Stimulated activated CD8-positive, alpha-beta memory T cell treated with anti-CD3 and anti-CD28 coated beads, Interleukin-4, amount 100 ng/mL, for 4 hours (primary cell): ENCODE measurements at places on chromosomes 4 and X.
A peak's percentile ranks its signal among the peaks of the same experiment; 100 is the strongest.

GRCh38 chrX:2547736-2548135 is 47.0 kb upstream of the DHRSX start:
- no peak for DNase-seq

DNA sequence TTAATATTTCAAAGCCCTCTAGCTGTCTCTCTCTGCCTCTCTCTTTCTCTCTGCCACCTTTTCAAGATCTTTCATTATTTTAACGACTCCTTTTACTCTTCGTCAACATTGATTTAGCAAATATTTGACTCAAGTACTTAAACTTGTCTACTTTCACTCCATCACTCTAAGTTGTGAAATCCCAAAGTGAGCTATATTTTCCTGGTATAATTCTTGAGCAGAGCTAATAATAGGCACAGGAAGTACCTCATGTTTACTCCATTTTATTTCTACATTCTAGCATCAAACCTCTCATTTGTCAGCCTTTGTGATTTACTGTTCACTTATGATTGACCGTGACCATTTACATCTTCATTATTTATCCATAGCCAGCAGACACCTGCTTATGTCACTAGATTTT is 482.5 kb downstream of the RPA4 start:
- no peak for DNase-seq

DNA sequence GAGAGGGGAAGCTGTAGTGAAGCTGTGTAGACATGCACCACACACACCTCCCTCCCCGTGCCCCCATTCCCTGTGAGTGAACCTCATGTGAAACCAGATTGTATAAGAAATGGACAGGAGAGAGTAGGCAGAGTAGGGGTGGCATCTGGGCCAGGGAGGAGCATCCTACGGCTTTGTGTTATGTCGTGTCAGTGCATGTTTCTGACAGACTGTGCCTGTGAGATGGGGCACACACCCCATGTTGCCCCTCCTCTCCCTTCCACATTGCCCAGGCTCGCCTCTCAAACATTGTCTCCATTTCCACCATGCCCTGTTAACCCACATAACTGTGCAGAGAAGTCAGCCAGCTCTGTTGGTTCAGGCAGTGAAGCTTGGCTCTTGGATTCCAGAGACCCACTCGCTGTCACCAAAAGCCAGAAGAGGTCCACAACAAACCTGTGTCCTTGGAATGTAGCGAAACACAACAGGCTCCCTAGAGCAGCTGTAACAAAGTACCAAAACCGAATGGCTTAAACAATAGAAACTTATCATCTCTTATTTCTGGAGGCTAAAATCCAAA is 56.1 kb downstream of the SLC9A6 start:
- no peak for DNase-seq

- DNase-seq: no peak
These were observed 40.3 kb downstream of the MED28 start for GRCh38 chr4:17654701-17655100.

DNA sequence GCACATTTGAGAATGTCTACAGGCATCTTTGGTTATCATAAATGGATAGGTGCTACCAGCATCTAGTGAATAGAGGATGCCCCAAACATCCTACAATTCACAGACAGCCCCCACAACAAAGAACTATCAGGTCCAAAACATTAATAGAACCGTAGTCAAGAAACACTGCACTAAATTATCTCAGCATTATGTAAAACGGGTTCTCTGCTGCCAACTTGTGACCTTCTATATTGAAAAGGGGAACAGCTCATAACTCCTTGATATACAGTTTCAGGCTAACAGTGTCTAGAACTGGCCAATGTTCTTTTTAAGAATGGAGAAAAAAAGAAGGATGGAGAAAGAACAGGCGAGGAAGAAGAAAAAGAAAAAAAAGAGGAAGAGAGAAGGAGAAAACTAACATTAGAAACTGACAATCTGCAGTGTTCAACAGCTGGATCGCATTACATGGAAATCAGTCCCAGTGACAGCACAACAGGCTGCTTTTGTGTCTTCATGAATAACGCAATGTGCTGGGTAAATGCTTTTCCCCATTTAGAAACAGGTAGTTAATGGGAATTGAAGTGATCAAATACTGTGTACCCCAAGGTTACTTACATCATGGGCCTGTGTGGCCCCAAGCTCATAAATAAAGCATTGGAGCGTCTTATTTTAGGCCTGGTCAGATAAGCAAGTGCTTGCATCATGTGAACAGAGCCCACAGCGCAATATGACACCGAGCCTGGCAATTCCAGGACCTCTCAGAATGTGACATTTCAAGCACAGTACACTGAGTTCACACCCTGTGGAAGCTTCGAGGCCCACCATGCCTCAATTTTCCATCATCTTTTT is 339.5 kb downstream of the DHX15 start:
- DNase-seq: no peak

- no peak for DNase-seq
These were observed 69.4 kb upstream of the AFAP1 start for GRCh38 chr4:8009097-8009496.

- no peak for DNase-seq
These were observed 621 bp upstream of the SUV39H1 start for GRCh38 chrX:48695925-48696300.

GRCh38 chr4:109174224-109174953 is 128.1 kb downstream of the COL25A1 start:
- DNase-seq: no peak

GRCh38 chr4:24422644-24423043 is 161.7 kb downstream of the DHX15 start:
- no peak for DNase-seq

GRCh38 chr4:10084651-10085358 is 31.8 kb downstream of the WDR1 start:
- DNase-seq: no peak

DNA sequence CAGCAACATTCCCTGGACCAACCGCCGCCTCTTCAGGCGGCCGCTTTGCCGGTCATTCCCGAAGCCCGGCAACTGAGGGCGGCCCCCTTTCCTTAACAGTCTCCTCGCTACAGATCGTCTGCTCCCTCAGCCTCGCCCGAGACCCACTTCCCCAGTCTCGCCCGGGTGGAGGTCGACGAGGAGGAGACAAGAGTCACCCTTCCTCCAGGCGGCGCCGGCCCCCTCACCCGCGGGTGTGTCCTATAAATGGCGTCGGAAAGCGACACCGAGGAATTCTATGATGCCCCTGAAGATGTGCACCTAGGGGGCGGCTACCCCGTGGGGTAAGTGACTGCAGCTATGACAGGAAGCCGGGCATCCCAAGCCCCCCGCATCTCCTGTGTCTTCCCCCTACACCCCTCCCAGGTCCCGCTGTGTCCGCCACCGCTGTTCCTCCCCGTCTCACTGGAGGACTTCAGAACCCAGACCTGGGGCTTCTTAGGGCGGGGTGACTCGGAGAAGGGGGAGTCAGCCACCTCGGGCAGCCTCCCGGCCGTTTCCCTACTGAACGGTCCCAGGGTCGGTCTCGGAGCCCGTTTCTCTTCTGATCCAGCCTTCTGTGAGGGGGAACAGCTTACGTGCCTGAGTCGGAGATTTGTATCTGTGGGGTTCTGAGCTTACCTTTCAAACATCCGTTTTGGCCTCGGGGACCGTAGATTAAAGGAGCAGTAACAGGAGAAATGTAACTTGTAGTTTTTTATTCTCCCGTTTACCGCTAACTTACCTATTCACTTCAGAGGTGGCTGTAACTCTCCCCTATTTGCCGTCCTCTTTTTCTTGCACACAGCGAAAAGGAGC is 570 bp downstream of the WDR44 start:
- peak; percentile 2 for DNase-seq

- no peak for DNase-seq
These were observed 238.2 kb downstream of the GPC3 start for GRCh38 chrX:133747196-133747595.

DNA sequence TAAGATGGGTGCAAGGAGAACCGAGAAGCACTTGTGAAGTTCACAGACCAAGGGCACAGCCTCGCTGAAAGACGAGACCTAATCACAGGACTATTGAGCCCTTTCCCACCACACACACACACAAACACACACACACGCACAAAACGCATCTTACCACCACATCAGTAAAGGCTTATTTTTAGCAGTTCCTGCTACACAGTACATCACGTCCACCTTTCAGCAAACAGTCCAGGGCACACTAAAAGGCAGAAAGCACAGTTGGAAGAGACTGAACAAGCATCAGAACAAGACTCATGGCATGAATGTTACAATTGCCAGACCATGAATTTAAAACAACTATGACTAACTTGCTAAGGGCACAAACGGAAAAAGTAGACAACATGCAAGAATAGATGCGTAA is 83.6 kb upstream of the MAPK10 start:
- DNase-seq: no peak

GRCh38 chr4:2040391-2041238 is 18.5 kb upstream of the NAT8L start:
- DNase-seq: no peak

- no peak for DNase-seq
These were observed 74.0 kb downstream of the CPZ start for GRCh38 chr4:8666581-8666980.

DNA sequence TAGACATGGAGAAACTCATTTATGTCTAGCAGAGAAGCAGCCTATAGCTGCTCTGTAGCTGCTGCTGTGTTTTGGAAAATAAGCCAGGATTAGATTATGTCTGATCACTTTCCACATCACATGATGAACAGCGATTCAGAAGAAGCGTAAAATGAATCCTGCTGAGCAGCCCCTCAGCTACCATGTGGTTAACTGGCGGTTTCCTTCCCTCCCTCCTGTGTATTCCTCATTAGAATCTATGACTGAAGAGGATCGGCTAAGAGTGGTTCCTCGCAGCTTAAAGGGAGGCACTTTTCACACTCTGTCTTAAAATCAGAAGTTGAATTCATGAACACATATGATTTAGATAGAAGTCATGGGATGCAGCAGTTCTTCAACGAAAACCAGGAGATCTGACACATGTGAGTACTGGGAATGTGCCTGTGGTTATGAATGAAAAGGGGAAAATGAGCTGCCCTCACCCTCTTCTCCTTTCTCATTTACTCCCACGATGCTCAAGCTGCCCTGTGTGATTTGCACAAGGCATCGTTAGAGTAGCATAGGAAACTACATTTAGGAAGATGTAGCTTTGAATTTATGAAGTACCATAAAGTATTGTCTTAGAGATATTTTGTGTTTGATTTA is at the start of gene PPEF1:
TSS of gene PPEF1 (plus strand) at position 220 of the 624 bp plus-strand sequence. CDS start at position 356, 136 bp downstream.
- DNase-seq: no peak

- no peak for DNase-seq
These were observed 94.5 kb downstream of the C4orf51 start for GRCh38 chr4:145774473-145774872.

GRCh38 chrX:105829011-105829410 is 6.7 kb downstream of the NRK start:
- DNase-seq: no peak

DNA sequence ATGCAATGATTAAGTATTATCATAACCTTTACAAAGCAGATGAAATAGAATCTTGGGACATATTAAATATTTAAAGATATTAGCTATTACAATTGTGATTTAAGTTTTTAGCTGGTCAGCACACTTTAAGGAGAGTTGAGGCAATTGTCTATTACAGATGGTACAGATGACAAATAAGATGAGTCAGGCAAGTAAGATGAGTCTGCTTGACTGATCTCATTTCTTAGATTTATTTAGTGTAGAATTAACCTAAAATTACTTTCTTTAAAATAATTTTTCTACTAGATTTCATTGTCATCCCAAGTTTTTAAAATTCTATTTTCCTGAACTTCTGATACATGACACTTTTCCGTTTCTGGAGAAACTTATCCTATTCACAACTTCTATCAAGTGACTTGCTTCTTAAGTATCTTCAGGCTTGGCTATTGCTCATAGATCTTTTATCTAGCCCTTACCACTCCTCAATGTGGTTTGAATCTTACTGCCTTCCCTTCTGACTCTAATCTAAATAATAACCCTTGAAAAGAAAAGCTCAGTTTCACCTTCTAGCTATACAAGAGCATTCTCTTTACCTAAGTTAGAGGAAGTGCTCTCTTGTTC is 32.9 kb downstream of the CXCL1 start:
- DNase-seq: no peak

DNA sequence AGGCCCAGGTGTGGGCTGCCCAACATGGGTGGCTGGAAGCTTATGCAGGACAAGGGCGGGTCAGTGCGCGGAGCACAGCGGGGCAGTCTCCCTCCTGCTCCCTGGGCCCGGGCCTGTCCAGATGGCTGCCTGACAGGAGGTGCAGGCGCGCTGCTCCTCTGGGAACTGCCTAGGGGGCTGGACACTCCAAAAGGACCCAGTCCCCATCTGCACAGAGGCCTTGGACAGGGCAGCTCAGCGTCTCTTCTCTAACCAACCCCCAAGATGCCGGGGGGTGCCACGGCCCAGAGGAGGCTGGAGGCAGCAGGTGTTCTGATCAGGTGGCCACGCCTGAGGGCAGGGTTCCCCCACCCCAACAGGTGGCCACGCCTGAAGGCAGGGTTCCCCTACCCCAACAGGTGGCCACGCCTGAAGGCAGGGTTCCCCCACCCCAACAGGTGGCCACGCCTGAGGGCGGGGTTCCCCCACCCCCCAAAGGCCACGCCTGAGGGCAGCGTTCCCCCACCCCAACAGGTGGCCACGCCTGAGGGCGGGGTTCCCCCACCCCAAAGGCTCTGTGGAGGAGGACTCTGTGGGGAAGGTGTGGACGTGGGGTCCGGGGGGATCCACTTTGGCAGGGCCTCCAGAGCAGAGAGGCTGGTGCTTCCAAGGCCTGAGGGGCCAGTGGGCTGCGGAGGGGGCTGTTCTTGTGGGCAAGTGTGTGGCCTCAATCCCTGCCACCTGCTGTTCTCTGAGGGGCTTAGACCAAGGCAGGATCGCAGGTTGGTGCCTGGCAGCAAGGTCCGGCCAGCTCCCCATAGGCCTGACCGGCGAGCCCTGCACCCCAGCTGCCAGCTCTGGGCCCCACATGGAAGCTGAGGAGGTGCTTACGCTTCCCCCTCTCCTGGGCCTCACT is 36.1 kb downstream of the CPLX1 start:
- DNase-seq: no peak

GRCh38 chrX:45070116-45071007 is 130.3 kb downstream of the DIPK2B start:
- DNase-seq: no peak

- DNase-seq: no peak
These were observed 183.2 kb upstream of the PUDP start for GRCh38 chrX:7330971-7331746.

- DNase-seq: no peak
These were observed 387.2 kb downstream of the PCDH7 start for GRCh38 chr4:31107362-31107761.

DNA sequence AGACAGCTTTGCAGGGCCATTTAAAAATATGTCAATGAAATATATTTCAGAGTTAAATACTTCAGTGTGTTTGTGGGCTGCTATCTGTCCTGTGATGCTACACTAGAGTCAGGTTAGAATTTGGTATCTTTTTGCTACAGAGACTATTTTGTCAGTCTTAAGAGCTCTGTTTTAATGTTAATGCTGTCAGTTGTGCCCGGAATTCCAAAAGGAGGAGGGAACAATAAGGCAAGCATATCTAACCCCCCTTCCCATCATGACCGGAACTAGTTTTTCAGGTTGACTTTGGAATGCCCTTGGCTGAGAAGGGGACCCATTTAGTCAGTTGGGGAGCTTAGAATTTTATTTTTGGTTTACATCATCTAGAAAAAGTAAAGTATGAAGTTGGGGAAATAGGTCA is 34.9 kb upstream of the SLC25A4 start:
- DNase-seq: no peak

- DNase-seq: no peak
These were observed 496.5 kb upstream of the LCORL start for GRCh38 chr4:18518098-18518497.

- DNase-seq: no peak
These were observed 13.8 kb upstream of the STK26 start for GRCh38 chrX:132009350-132009749.

- DNase-seq: no peak
These were observed 280.0 kb upstream of the RASGEF1B start for GRCh38 chr4:81751531-81752289.
